ENCODE measurements at places on chromosomes 5 and 9.

GRCh38 chr5:9761706-9762105 lies 131.6 kb upstream of the TAS2R1 start:
- DNase-seq: no peak

GRCh38 chr9:92312887-92313623 lies 12.1 kb downstream of the NOL8 start:
- no peak for DNase-seq

- no peak for DNase-seq
Measured at GRCh38 chr5:64690417-64691151, at the start of gene SHISAL2B. SHISAL2B (plus strand) TSS chr5:64690503; CDS start chr5:64690624, 121 bp downstream.

DNA sequence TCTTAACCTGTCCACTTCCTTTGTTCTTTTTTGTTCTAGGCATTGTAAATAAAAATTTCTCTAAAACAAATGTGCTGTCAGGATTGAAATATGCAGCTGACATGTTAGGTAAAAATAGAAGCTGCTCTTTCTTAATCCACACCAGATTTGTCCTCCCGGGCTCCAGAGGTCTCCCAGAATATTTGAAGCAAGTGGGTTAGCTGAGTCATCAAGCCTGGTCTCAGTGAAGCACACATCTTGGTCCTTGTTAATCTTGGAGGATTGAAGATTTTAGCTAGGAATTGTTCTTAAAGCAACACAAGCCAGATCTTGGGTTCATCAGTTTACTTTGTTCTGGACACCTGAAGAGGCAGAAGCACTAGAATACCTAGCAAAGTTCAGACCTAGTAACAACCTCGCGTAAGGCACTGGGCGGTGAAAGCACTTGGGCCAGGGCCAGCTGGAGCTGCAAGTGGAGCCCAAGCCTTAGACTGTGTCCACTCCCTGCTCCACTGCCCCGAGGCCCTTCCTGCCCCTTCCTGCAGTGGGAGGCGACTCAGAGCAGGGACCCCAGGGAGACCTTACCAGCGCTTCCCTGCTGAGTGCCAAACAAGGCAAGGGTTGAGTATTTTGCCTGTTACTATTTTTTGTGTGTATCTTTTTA lies 36.5 kb downstream of the HABP4 start:
- no peak for DNase-seq

GRCh38 chr9:94908583-94909249 lies 182.2 kb downstream of the AOPEP start:
- no peak for DNase-seq

DNA sequence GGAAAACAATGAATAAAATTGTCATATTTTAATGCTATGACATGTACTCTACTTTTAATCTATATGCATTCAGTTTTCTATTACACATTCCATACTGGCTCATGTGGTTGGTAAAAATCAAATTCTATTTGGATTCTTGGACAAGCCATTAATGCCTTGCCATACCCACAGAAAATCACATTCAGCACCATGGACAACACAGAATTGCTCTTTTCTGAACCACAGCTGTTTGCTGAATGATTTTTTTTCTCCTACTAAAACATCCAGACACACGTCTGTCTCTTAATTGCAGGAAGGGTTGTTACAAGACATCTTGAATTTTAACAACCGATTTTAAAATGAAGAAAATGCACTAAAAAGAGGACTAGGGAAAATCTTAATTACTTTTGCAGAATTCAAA lies 675.6 kb downstream of the BRINP1 start:
- DNase-seq: no peak

- DNase-seq: no peak
Measured at GRCh38 chr9:109314011-109314531, 6.8 kb downstream of the EPB41L4B start.
